Central memory CD4-positive, alpha-beta T cell (primary cell): ENCODE measurements at places on chromosomes 5 and 9.

- DNase-seq, result no peak
Measured at GRCh38 chr9:99054581-99054980, 50.3 kb upstream of the TGFBR1 start.

DNA sequence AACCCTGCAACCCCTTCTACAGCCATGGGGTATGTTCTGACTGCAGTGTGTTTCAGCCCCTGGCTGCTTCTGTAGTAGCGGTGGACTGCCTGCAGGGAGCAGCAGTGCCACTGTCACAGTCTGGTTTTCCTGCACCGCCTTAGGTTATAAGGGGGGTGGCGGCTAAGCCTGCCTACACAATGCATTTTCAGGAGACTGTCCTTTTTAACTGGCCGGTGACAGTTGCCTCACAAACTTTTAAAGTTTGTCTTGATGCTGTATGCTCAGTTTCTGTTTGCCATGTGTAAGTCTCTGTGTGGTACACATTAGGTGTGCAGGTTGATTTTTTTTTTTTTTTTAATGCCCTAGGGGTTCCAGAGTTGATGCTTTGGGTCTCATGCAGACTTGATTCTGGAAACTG is 53.0 kb downstream of the NUP214 start:
- DNase-seq, result peak; percentile 64

- no peak for DNase-seq
Measured at GRCh38 chr9:131545003-131545785, at the start of gene PRRT1B. TSS of gene PRRT1B (plus strand) at chr9:131545523. CDS start at chr9:131545616, 93 bp downstream.

GRCh38 chr5:50646591-50646990 is 19.8 kb upstream of the PARP8 start:
- DNase-seq, result no peak

DNA sequence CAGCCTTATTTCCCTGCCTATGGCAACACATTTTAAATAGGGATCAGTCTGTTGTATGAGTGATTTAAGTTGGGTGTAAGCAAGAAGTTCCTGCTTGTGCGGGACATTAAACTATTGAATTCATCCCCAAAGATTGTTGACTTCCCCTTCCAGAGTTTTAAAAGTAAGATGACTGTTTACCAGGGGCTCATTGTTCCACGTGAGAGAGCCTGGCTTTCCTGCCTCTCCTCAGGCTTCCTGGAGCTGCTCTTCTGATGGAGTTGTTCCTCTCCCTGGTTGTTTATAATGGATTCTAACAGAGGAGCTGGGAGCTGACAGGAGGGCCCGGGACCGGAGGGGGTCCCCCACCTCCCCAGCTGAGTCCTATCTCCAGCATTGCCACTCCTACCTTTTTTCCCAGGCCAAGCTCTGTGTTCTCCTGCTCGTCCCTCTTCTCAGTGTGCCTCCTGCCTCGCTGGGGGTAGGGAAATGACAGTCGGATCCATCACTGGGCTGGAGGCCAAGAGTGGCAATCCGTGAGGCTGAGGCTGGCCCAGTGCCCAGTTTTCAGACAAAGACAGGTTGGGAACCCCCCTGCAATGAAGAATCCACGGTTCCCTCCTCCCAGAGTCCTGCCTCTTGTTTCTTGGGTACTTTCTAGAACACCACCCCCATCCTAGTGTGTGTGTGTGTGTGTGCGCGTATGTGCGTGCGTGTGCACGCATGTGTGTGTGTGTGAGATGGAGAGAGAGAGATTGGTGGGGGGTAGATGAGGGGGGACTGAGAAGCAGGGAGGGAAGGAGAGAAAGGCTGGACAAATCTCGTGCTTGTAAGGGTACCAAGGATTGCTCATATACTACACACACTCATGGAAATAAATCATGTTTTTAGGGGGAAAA is 123.7 kb upstream of the NFIB start:
- DNase-seq, result no peak
